T-helper 2 cell (primary cell): ENCODE measurements at places on chromosomes 5 and 9.
A peak's percentile ranks its signal among the peaks of the same experiment; 100 is the strongest.

DNA sequence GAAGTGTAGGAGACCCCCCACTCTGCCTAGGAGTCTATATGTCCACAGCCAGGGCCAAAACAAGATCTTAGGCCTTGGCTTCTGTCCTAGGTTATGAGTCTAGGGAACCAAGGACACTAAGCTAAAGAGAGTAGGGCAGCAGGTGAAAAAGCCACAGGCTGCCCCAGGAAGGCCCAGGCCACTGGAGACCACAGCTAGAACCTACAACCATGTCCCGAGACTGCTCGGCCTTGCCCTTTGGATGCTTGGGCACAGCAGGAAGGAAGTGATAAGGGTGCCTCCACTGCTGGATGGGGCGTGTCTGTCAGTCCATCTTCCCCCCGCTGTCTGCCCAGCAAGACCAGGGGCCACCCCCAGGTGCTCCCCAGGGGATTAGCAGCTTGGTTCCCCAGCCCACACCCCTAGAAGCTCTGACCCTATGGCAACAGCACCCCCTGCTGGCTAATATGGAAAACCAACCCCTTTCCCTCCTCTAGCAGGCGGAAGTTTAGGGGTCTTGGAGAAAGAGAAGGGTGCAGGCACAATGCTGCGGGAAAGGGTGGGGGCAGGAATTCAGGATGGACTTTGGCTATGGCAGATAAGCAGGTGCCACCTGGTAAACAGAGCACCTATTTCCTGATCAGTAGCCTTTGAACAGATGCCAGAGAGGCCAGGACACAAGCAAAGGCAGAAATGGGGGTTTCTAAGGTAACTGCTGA lies 10.5 kb upstream of the IRF1 start:
- peak; percentile 68 for DNase-seq

DNA sequence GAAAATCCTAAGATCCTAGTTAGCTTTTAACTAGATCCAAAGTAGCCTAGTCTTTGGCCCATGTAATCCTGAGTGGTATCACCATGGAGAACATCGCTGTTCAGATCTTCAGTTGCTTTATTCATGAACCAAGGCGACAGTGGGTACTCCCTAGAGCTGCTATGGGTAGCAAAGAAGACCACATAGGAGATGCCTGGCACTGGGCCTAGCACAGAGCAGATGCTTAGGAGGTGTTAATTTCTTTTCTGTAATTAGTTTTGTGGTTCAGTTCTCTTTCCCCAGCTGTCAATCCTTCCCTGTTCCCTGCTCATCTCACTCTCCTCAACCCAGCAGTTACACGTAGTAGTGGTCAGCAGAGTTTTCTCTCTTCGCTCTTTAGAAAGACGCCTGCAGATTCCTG lies 9.3 kb downstream of the CAST start:
- DNase-seq: no peak

DNA sequence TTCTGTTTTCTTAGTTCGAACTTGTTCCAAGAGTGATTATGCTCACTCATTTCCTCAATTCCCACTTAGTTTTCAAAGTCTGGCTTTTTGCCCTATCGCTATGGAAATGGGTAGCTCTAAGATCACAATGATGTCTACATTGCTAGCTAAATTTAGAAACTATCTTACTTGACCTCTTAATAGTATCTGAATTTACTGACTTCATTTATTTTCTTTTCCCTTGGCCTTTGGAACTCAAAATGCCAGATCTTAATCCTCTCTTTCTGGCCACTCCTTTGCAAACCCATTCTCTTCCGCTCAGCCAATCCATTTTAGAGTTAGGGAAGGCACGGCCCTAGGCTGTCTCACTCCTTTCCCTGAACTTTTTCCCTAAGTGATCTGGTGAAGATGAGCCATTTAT lies 137.0 kb downstream of the FER start:
- DNase-seq: no peak

GRCh38 chr5:175751369-175751768 lies 93.5 kb downstream of the HRH2 start:
- no peak for DNase-seq

DNA sequence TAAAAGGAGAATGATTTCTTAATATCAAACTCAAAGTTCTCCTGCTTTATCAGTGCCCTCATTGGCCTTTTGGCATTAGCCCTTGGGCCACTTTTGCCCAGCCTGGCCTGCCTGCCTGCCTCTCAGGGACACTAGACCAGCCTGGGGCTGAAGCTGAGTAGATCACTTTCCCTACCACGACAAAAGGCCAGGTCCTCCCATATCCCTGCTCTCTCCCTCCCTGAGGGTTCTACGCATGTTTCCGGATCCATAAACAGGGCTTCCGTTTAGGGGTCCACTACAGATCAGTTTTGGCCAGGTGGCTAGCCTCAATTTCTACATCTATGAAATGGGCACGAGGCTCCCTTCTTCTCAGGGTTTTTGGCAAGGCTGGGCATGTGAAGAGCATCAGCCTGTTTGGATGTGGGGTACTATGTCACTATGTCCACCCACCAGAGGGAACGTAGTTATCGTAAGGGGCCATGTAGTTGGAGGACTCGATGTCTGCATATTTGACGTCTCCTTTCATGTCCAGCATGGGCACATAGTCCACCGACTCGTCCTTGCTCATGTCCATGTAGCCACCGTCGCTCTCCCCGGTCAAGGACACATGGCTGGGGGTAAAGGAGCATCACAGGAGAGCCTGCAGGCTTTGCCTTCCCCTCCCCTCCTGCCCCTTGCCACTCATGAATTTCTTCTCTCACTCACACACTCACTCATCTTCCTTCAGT lies 34.0 kb downstream of the PDGFRB start:
- no peak for DNase-seq

GRCh38 chr5:96546120-96546519 lies 113.1 kb upstream of the PCSK1 start:
- DNase-seq: no peak

GRCh38 chr9:85892401-85892800 lies 48.5 kb upstream of the NAA35 start:
- DNase-seq: no peak

DNA sequence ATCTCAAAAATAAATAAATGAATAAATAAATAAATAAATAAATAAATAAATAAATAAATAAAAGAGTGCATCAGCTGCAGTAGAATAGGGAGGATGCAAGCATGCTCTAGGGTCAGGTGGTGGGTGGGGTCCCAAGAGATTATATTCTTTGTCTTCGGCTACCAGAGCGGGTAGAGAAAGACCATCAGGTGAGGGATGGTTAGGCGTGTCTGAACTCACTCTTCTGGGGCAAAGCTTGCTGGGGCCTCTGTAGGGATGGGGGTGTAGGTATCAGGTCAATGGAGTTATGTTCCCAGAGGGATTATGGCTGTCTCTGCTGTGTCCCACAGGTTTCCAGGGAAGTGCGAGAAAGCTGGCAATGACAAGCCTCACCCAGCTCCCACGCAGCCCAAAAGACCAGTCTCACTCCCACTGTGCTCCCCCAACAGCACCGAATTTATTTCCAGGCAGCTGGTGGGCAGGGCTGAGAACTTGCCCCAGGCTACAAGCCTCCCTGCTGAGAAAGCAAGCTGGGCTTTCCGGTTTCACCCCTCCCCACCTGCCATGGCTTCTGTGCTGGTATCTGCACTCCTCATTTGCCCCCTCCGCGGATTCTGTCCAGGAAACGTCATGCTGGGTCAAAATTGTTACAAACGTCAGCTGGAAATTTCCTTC lies 180.8 kb downstream of the LURAP1L start:
- DNase-seq: no peak

DNA sequence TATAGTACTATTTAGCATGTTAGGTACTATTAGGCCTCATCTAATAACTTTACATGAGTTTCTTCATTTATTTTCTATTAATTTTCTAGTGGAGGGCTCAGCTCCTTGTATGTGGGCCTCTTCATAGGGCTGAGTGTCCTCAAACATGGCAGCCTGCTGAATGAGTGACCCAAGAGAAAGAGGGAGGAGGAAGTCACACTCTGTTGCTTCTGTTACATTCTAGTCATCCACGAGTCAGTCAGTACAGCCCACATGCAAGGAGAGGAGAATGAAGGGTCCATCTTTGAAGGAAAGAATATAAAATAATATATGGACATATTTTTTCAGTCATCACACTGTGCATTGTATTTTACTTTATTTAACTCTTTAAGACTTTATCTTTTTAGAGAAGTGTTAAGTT lies 66.6 kb upstream of the NR3C1 start:
- no peak for DNase-seq

DNA sequence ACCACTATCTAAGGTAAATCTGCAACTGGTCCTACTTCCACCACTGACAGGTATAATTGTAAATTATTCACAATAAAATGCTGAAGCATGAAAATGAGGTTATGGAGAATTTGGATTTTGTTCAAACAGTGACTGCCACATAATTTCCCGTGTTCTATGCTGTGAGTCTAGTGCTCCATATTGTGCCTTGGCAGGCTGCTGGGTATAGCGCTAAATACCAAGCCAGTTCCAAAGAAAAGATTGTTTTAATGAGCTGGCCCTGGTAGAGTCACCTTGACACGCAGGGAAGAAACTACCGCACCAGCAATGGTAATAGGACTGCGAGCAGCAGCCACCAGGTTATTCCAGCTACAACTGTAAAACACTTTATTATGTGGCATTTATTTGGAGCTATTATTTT lies 30.4 kb downstream of the PSMB7 start:
- DNase-seq: no peak

GRCh38 chr9:71004196-71004595 lies 117.2 kb downstream of the TRPM3 start:
- no peak for DNase-seq

DNA sequence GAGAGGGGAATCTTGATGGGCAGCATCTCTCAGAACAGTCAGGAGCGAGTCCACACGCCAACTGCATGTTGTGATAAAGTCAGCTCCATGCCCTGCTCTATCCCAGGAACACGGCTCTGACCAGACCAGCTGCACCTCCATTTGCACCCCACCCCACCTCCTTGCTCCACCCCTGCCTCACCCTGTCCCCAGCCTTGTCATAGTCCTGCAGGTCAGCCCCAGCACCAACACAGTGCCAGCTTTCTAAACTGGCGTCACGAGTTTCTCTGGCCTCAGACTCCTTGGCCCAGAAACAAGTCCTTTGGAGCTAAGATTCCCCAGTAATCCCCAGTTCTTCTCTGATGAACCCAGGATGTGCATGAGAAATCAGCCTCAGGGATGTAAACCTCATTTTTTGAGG lies 23.5 kb downstream of the GGTA1 start:
- DNase-seq: no peak

- DNase-seq: no peak
Measured at GRCh38 chr5:96347502-96348292, 85.4 kb downstream of the PCSK1 start.
